CD4-positive, alpha-beta T cell treated with Interleukin-12 subunit alpha and Interleukin-12 subunit beta, for 1 hour (primary cell): ENCODE measurements at places on chromosomes 1 and 21.

- DNase-seq = no peak
Measured at GRCh38 chr1:94702442-94702815, 117.7 kb upstream of the SLC44A3 start.

DNA sequence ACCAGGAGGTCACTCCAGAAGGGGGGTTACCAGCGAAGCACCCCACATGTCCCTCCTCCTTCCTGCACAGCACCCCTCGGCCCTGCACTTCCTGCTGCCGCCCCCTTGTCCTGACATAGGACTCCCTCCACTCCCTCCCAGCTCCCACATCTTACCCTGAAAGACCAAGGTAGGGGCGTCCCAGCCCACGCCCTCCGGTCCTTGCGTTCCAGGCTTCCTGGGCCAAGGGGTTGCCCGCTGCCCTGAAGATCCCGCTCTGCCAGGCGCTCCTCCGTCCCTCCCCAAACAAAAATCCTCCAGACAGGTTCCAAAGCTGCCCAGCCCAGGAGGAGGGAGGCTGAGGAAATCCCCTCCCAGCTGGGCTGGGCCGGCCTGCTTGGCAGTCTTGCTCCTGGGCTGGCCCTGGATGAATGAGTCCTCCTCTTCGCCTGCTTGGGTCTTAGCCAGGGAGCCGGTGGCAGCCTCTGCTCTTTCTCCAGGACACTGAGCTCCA is at the start of gene RHBDL2:
Gene RHBDL2 (minus strand): TSS at position 304 of the 493 bp plus-strand sequence. CDS start 22,618 bp downstream, outside the sequence.
- no peak for DNase-seq

DNA sequence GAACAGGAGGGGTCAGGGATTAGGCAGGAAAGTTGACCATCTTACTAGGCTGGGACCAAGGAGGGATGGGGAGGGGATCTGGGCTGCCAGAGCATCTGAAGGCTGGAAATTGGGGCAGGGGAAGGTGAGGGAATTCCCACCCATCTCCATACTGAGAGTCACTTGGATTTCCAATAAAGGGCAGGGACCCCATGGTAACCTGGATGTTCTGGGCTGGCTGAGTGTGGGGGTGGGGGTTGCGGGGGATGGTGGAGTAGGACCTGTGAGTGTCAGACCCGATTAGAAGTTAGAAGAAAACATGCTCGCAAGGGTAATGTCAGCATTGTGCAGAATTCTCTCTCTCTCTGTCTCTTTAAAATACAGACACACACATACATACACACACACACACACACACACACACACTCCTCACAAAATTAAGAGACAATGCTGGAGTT is 40.0 kb upstream of the EPS15 start:
- DNase-seq = no peak

- no peak for DNase-seq
Measured at GRCh38 chr1:94339206-94339927, 78.8 kb upstream of the ABCD3 start.

GRCh38 chr1:183388735-183389134 is 29.4 kb downstream of the NMNAT2 start:
- no peak for DNase-seq

GRCh38 chr21:31502537-31503143 is 156.9 kb upstream of the SOD1 start:
- DNase-seq = no peak
